ENCODE measurements at places on chromosomes 2 and 18. TPM values are rescaled to one million over a fixed set of nuclear protein-coding genes. Genes with fewer than 3 reads are reported as not detected.

Gene FAM237A
- total RNA-seq = not detected

Gene C2orf92
- 0.72 TPM for total RNA-seq

Gene GPBAR1
- total RNA-seq = 0.28 TPM

Gene CXCR2
- not detected for total RNA-seq

Gene KCNK3
- total RNA-seq = 0.57 TPM

Gene CNTNAP5
- total RNA-seq = not detected

Gene FAP
- 0.11 TPM for total RNA-seq

Gene PPP1R1C
- total RNA-seq = 1.8 TPM

Gene DSEL
- total RNA-seq = 0.41 TPM

Gene MSH2
- total RNA-seq = 35.2 TPM

Gene TEX44
- not detected for total RNA-seq

Gene FSHR
- total RNA-seq = not detected

Gene ALPI
- total RNA-seq = not detected

Gene HOXD12
- total RNA-seq = not detected

Gene ZNF396
- 0.89 TPM for total RNA-seq

Gene PRSS56
- total RNA-seq = 0.10 TPM

Gene IL1R2
- 1.1 TPM for total RNA-seq

Gene DAPL1
- 0.16 TPM for total RNA-seq

Gene ZSCAN30
- 0.84 TPM for total RNA-seq

Gene SPHKAP
- total RNA-seq = not detected

Gene ICOS
- total RNA-seq = not detected

Gene FTCDNL1
- 3.0 TPM for total RNA-seq

Gene SNED1
- 1.1 TPM for total RNA-seq

Gene BCL2
- total RNA-seq = 0.55 TPM

Gene CTAGE1
- not detected for total RNA-seq

Gene HJURP
- total RNA-seq = 50.4 TPM

Gene CHRND
- not detected for total RNA-seq

Gene C2orf66
- total RNA-seq = 0.08 TPM

Gene CCDC148
- 0.62 TPM for total RNA-seq

Gene UCN
- 1.2 TPM for total RNA-seq

Gene FLACC1
- 0.14 TPM for total RNA-seq

Gene NCKAP5
- total RNA-seq = 0.76 TPM

Gene FEV
- not detected for total RNA-seq

Gene SERPINB3
- total RNA-seq = 0.06 TPM

Gene PDK1
- 3.6 TPM for total RNA-seq

Gene AFF3
- total RNA-seq = 0.02 TPM

Gene SLC5A7
- not detected for total RNA-seq

Gene EPB41L3
- total RNA-seq = 0.02 TPM

Gene MRPL44
- total RNA-seq = 41.6 TPM

Gene PIK3C3
- total RNA-seq = 19.5 TPM

Gene SRD5A2
- 0.02 TPM for total RNA-seq

Gene GYPC
- not detected for total RNA-seq

Gene POMC
- 0.06 TPM for total RNA-seq

Gene NAT8
- not detected for total RNA-seq

Gene GALNT3
- not detected for total RNA-seq

Gene NEU2
- not detected for total RNA-seq

Gene STEAP3
- 45.5 TPM for total RNA-seq

Gene ANKRD62
- not detected for total RNA-seq

Gene NYAP2
- not detected for total RNA-seq

Gene SCLY
- total RNA-seq = 19.4 TPM

Gene CHST10
- 15.1 TPM for total RNA-seq

Gene CAPN13
- total RNA-seq = 0.12 TPM

Gene AMER3
- total RNA-seq = not detected

Gene IL18R1
- total RNA-seq = 1.0 TPM

Gene HOXD8
- total RNA-seq = 6.2 TPM

Measured in A549 treated with AZD2906 at 1 μM for 4 hours (cell line).